ENCODE measurements at places on chromosomes 4 and X.

DNA sequence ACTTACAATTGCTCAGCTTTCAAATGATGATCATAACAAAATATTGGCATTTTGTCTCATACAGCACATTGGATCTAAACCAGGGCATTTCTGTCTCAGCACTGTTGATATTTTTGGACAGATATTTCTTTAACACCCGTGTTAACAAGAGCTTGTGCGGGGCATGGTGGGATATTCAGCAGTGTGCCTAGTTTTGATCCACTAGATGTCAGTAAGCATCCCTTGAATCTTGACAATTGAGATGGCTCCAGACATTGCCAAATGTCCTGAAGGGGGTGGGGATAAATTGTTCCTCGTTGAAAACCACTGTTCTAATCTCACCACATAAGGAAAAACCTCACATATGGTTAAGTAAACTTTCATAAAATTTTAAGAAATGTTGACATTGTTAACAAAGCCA is 806.3 kb downstream of the STIM2 start:
- no peak for DNase-seq

GRCh38 chr4:52645300-52645699 is 13.8 kb downstream of the USP46 start:
- DNase-seq = no peak

- no peak for DNase-seq
Measured at GRCh38 chrX:153547195-153547594, 29.8 kb downstream of the ATP2B3 start.

- DNase-seq = no peak
Measured at GRCh38 chr4:27966664-27967063, 1106.0 kb downstream of the STIM2 start.

GRCh38 chr4:23348789-23349498 is 540.9 kb downstream of the PPARGC1A start:
- no peak for DNase-seq

DNA sequence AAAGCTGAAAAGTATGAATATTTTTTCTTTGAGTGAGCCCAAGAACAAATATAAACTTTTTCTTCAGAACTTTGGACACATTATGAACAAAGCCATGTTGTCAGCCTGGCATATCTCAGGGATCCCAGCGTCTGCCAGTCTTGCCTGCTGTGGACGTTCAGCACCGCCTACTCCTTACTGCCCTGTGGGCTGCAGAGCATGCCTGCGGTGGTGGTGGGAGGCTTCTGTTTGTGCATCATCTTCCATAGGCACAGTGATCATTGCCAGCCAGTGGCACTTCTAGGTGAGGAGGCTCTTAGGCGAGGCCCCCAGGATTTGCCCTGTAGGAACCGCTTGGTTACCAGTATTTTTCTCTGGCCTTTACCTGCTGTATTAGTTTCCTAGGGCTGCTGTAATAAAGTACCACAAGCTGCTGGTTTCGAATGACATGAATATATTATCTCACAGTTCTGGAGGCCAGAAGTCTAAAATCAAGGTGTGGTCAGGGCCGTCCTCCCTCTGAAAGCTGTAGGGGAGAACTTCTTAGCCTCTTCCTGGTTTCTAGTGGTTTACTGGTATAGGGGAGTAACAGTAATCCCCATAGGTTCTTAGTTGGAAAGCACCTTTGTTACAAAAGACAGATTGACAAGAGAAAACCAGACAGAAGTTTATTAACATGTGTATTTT is 15.4 kb downstream of the ANXA3 start:
- no peak for DNase-seq

DNA sequence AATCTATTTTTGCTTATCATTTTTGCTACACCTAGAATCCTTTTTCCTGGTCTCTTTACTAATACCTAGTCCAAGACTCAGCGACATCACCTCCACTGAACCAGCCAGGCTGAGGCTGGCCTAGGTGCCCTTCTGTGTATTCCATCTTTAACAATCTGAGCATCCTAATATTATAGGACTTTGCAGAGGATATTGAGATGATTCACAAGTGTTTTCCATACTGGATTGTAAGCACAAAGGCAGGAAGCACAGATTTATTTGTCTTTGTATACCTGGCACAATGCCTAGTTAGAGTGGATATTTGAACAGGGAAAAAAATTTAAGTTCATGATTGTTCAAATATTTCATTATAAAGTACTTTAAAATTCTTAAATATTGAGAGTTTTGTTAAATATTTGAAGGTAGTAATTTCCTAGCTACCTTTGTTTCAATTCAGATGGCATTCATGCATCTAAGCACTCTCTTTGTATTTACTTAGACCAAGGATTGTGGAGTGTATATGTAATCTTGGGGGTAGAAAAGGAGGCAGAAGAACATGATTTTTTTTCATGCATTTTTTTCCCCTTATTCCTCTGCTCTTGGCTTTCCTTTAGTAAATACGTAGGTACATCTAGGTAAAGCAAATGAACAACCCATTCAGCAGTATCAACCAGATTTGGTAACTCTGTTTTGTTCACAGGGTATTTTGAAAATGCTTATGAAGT is 18.4 kb downstream of the SMARCA5 start:
- DNase-seq = no peak

- no peak for DNase-seq
Measured at GRCh38 chr4:108900018-108900580, 137.2 kb upstream of the ETNPPL start.

DNA sequence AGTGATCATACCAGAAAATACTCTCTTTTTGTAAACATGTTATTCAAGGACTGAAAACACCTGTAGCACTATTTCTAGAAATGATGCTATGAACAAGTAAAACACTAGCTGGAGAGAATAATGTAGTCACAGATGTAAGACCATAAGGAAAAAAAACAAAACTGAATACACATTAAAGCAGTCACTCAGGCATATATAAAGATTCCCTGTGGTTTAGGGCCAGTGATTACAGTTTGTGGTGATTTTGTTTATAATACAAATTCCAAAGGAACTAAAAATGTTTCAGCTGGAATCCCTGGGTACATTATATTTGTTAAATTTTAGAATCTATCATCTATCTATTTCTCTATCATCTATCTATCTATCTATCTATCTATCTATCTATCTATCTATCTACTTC is 777.8 kb upstream of the FRG1 start:
- DNase-seq = no peak

DNA sequence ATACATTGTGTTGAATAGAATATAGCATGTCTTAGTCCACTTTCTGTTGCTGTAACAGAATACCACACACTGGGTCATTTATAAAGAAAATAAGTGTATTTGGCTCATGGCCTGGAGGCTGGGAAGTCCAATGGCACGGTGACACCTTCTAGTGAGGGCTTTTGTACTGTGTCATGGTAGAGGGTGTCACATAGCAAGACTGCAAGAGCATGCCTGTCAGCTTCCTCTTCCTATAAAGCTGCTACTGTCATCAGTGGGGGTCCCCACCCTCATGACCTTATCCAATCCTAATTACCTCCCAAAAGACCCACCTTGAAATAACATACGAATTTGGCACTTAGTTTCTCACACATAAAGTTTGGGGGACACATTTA is 193.2 kb downstream of the PTTG2 start:
- no peak for DNase-seq

- peak; percentile 74 for DNase-seq
Measured at GRCh38 chrX:154136627-154137161, 7.3 kb upstream of the OPN1LW start.

DNA sequence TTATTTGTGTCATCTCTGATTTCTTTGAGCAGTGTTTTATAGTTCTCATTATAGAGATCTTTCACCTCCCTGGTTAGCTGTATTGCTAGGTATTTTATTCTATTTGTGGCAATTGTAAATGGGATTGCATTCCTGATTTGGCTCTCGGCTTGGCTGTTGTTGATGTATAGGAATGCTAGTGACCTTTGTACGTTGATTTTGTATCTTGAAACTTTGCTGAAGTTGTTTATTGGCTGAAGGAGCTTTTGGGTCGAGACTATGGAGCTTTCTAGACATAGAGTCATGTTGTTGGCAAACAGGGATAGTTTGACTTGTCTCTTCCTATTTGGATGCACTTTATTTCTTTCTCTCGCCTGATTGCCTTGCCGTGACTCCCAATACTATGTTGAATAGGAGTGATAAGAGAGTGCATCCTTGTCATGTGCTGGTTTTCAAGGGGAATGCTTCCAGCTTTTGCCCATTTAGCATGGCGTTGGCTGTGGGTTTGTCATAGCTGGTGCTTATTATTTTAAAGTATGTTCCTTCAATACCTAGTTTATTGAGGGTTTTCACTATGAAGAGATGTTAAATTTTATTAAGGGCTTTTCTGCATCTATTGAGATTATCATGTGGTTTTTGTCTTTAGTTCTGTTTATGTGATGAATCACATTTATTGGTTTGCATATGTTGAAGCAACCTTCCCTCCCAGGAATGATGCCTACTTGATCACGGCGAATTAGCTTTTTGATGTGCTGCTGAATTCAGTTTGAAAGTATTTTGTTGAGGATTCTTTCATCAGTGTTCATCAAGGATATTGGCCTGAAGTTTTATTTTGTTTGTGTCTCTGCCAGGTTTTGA is 72.7 kb upstream of the BOD1L1 start:
- no peak for DNase-seq

- DNase-seq = no peak
Measured at GRCh38 chr4:72006586-72006985, 25.2 kb upstream of the NPFFR2 start.

DNA sequence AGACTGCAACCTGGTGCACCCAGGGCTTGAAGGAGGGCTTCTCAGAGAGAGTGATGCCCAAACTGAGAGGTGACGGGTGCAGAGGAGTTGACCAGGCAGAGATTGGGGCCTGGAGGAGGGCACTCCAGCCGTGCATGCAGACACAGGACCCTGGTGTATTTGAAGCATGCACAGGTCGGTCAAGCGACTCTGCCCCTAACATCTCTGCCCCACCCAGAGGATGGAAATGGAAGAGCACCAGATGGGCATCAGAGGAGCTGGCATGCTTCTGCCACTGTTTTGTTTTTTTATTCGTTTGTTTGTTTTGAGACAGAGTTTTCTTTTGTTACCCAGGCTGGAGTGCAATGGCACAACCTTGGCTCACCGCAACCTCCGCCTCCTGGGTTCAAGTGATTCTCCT is 320.9 kb downstream of the EVC2 start:
- no peak for DNase-seq

GRCh38 chrX:37357436-37357835 is 8.3 kb downstream of the PRRG1 start:
- no peak for DNase-seq

- DNase-seq = no peak
Measured at GRCh38 chrX:776061-776460, 145.5 kb downstream of the SHOX start.

DNA sequence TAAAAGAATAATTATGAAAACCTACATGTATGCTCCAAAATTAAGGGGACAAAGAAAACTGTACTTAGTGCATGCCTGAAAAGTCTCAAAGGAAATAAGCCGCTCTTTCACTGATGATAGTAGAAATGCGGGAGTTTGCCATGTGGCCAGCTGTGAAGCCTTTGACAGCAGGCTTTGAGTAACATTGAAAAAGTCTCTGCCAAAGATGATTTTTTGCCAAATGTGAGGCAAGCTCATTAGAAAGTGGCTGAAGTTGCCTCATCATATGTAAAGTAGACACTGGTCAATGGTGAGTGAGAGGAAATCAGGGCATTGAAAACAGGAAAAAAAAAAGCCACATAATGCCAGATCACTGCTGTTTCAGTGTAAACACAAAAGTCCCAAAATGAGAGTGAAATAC is 2360.1 kb downstream of the PCDH7 start:
- no peak for DNase-seq

All from upper lobe of left lung (tissue), 6 donors.